Hematopoietic multipotent progenitor cell (in vitro differentiated cells): ENCODE measurements at places on chromosomes 6 and 20.

- no peak for DNase-seq
Measured at GRCh38 chr6:101626269-101626668, 232.8 kb downstream of the GRIK2 start.

GRCh38 chr6:158643836-158644230 is 710 bp downstream of the DYNLT1 start:
- no peak for DNase-seq

DNA sequence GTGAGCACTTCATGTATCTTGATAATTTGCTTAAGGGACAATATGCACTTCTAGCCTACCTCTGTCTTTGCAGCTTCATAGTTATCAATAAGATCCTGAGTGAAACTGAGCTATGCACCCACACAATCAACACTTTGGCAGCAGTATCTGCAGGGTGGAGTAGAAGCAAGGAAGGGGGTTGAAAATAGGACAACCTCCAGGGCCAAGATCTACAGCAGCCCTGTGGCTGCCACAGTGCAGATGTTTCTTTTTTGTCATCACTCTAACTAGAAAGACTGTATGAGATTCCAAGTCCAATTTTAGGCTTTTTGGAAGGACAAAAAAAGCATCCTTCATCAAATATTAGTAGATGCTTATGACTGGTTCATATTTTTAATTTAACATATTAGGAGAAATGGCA is 336.1 kb upstream of the CITED2 start:
- no peak for DNase-seq

DNA sequence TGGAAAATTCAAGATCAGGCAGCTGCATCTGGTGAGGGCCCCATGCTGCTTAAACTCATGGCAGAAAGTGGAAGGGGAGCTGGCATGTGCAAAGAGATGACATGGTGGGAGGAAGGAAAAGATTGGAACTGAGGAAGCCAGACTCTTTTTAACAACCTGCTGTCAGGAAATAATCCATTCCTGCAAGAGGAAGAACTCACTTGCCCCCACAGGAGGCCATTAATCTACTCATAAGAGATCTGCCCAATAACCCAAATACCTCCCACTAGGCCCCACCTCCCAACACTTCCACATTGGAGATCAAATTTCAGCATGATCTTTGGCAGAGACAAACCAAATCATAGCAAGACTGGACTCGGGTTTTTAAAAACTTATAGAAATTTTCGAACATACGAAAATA is 200.5 kb upstream of the KCNQ5 start:
- no peak for DNase-seq

GRCh38 chr6:144493035-144493910 is 208.1 kb downstream of the UTRN start:
- DNase-seq, result no peak

GRCh38 chr6:162849269-162849668 is 121.5 kb downstream of the PACRG start:
- no peak for DNase-seq

DNA sequence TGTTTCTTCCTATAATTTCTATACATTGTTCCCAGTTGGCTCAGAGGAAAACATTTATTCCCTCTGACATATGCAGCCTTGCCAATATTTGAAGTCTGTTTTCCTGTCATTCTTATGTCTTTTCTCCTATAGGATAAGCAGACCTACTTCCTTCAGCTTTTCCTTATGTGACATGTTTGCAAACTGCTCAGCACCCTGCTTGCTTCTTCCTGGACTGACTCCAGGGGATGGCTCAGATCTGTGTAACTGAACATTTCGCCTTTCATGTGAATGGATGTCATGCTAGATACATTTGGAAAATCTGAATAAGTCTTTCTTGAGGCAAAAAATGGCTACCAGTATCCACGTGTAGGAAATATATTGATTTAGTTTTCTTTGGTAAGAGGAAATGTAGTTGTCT is 113.2 kb downstream of the CARMIL1 start:
- no peak for DNase-seq

DNA sequence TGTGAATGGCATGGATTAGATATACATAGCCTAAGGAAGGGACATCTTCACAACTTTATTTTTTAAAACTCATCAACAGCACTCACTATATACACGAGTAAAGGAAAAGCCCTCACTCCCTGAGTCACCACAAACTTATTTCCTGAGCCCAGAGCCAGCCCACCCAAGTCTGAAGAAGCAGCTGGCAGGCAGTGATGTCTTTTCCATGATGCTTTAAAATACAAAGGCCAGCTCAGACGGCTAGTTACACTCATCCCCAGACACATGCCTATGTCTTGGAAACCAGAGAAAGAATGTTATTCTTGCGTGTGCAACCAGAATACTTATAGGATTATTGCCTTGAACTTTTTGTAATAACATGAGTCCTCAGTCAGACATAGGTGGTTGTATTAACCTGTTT is 114.4 kb downstream of the ADGRG6 start:
- DNase-seq, result no peak

GRCh38 chr6:153412519-153412918 is 281.4 kb upstream of the RGS17 start:
- DNase-seq, result no peak

DNA sequence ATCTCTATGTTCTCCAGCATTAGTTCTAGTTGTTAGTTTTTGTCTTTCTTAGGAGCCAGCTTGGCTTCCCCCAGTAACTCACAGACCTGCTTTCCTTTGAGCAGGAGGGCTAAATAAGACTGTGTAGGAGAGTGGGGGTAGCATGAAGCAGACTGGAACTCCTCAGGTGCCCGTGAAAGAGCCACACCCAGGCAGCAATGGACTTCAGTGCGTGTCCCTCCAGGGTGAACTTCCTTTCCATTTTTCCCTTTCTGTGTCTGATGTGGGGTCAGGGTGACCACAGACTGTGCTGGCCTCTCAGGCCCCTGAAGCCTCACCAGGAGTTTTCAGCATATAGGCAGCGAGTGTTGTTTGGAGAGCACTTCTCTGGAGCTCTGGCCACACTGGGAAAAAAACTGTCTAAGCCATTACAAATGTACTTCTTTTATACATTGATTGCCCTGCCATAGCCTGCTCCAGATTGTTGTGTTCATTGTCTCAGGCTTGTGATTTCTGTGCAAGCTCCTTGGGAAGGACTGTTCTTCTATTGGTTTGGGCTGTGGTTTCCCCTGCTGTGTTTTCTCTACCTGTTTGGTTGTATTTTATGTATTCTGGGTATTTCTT is 55.7 kb downstream of the SH3BGRL2 start:
- DNase-seq, result no peak

- no peak for DNase-seq
Measured at GRCh38 chr20:57384953-57385761, 6.0 kb upstream of the RBM38 start.

DNA sequence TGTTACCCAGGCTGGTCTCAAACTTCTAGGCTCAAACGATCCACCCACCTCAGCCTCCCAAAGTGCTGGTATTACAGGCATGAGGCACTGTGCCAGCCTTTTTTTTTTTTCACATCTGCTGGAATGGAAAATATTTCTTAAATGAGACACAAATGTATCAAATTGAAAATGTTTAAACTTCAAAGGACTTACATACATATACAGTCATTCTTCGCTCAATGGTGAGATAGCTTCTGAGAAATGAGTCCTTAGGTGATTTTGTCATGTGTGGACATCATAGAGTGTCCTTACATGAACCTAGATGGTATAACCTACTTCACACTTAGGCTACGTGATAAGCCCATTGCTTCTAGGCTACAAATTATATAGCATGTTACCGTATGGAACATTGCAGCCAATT is 43.1 kb downstream of the MICA start:
- DNase-seq, result no peak

GRCh38 chr6:134585517-134585873 is 267.6 kb upstream of the SGK1 start:
- DNase-seq, result no peak

- no peak for DNase-seq
Measured at GRCh38 chr20:54608039-54608745, 132.8 kb downstream of the DOK5 start.

DNA sequence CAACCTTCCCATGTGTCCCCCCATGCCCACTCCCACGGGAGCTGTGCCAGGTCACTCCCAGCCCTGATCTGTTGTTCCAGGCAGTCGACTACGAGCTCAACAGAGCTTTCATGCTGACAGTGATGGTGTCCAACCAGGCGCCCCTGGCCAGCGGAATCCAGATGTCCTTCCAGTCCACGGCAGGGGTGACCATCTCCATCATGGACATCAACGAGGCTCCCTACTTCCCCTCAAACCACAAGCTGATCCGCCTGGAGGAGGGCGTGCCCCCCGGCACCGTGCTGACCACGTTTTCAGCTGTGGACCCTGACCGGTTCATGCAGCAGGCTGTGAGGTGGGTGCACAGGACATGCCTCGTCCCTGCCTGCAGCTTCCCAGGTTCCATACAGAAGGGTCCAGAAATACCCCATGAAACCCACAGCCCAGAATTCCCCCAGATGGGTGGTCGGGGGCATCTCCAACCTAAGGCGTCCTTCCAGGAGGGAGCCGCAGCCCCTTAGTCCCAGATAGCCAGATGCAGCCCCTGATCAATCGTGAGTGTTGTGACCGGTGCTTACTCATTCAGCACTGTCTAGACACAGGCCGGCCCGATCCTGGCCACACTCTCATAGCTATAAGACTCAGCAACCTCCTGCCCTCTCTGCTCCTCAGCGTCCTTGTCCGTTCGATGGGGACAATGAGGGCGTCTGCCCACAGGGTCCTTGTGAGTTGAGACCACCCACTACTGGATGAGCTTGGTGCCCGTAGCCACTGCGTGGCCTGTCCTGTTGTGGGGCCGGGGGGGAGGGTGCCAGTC is 142.1 kb downstream of the TAF4 start:
- no peak for DNase-seq

GRCh38 chr6:62392291-62392690 is 106.3 kb upstream of the KHDRBS2 start:
- no peak for DNase-seq

DNA sequence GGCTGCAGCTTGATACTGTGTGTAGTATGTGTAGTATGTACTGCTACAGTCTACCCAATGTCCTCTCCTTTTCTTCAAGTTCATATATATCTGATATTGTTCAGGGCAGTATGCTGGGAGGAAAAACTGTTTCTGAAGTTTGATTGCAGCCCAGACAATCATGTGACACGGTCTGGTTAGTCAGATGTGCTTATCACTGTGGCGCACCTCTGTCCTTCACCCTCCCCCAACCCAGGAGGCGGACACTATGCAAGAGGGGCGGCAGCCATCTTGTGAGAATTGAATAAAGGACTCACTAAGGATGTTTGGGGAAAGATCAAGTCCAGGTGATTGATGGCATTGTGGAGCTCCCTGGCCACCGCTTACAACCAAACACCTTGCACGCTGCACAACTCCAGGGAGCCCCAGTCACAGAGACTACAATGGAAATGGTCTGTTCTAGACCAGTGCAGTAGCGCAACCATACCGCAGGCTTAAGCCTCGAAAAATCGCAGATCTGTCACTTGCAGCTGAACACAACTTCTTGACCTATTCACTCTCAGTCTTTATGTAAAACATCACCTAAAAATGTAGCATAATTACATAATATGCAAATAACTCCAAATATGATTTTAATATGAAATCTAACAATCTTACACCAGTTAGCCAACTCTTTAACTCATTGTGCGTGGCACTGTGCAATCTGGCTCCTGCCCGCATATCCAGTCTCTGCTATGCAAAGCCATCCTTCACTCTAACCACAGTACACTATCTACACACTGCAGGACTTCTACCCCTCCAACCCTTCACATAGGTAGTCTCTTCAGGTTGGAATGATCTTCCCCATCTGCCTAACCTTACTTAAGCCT is 79.3 kb downstream of the VGLL2 start:
- DNase-seq, result no peak

GRCh38 chr6:16694781-16695578 is 66.3 kb downstream of the ATXN1 start:
- DNase-seq, result no peak

- DNase-seq, result no peak
Measured at GRCh38 chr6:123551939-123552707, 84.6 kb downstream of the TRDN start.

DNA sequence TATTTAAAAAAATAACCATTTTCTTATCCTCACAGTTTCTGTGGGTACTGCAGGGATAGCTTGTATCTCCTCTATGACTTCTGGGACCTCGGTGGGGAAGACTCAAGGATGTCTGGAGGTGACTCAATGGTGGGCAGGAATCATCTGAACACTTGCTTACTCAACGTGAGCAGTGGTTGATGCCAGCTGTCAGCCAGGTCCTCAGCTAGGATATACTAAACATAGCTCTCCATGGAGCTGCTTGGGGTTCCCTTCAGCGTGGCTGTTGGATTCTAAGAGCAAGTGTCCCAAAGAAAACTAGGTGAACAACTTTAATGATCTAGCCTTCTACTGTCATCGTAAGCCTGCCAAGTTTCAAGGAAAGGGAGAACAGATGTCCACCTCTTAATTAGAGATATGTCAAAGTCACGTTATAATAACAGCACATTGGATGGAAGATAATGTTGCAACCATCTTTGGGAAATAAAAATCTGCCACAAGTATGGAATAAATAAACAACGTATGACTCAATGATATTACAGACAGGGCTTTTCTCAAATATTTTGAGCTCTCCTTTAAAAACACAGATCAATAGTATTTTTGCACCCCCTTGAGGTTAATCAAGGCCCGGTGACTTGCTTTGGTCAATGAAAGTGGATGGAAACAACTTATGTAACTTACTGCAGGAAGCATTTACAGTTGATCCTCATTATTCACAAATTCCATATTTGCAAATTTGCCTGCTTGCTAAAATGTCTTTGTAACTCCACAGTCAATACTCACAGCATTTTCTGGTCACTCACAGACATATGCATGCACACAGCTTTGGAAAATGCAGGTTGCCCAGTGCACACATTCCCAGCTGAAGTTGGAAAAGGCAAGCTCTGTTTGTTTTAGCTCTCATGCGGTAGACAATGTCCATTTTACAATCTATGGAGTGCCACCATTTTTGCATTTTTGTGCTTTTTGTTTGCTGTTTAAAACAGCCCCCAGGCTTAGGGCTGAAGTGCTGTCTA is 6.6 kb upstream of the HEBP2 start:
- DNase-seq, result no peak

GRCh38 chr6:72218125-72218524 is 331.8 kb downstream of the RIMS1 start:
- DNase-seq, result no peak
